ENCODE measurements at places on chromosomes 5 and 9.

DNA sequence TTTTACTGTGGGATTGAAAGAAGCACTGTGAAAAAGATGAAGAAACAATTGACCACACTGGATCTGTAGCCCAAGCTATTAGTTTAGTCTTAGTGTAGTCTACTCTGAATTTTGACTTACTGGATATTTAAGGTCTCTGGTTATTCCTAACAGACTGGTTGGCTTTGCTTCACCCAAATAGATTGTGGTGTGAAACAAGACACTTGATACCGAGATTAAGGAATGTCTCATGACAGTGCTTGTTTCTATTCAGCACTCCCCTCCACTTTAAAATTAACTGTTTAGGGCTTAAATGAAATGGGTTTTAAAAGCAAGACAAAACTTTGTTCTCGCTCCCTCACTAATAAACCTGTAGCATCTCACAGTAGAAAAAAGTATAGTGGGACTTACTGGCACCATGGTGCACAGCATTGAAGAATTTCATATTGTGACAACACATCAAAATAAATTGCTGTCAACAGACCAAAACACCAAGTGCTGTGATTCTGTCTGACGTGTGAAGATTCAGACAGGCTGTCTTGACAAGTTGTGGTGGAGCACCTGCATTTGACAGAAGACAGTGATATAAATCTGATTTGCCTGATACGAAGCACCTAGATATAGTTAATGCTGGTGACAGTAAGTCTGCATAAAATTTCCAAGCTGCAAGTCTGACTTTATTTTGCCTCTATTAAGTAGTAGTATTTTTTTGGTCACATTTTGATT lies 73.1 kb downstream of the PBX3 start:
- no peak for DNase-seq

- no peak for DNase-seq
These were observed 52.4 kb downstream of the RFX3 start for GRCh38 chr9:3473405-3473804.

DNA sequence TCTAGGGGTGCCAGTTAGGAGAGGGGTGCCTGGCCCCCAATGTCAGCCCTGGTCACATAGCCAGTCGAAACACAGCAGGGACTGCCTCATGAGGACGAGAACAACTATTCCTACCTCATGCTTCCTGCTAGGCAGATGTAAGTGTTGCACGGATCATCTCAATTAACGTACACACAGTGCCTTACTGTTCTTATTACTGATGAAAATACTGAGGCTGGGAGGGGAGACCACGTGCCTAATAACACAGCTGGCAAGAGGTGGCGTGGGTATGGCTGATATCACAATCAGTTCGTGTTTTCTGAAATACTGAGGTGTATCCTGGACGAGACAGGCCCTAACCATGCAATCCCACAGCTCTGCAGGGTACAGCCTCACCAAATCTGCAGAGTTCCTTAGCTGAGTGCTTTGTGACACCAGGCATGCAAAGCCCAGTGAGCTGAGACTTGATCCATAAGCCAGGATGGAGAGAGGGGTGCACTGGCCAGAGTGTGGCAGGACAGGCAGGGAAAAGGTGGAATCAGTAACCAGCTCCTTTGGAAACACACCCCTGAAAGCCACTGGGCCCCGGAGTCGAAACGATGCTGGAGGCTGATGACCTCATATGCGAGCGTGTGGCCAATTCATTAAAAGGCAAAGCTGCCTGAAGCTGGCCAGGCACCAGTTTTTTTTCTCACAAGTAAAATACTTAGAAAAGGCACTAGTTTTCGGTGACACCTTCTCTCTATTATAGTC lies 63.9 kb downstream of the PRRT1B start:
- no peak for DNase-seq

- no peak for DNase-seq
These were observed 211.6 kb downstream of the MAPKAP1 start for GRCh38 chr9:125495172-125496119.

GRCh38 chr9:468766-469426 lies 254.2 kb downstream of the DOCK8 start:
- peak; percentile 9 for DNase-seq

DNA sequence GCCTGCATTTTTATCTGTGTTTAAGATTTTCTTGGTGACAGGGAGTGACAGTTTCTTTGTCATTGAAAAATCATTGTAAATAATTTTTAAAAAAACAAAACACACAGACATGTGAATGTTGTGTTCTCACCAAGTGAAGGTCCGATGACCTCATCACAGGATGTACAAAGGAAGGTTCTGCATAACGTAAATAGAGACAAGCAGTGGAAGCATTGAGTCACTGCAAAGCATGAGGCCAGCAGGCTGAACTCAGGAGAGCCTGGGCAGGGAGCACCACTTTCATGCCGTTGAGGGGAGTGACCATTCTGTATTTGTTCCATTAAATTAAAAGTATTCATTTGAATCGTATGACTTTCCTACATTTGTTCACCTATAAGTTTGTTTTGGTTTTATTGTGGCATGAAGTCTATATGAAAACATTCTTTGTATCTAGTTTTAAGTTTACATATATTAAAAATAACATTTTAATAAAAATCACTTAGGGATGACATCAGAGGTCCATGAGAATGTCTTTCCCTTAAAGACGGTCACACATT lies 70.4 kb upstream of the TLE1 start:
- no peak for DNase-seq

GRCh38 chr5:120516805-120517204 lies 52.7 kb downstream of the PRR16 start:
- DNase-seq: no peak

- no peak for DNase-seq
These were observed 49.9 kb upstream of the HSPA9 start for GRCh38 chr5:138625134-138625533.

DNA sequence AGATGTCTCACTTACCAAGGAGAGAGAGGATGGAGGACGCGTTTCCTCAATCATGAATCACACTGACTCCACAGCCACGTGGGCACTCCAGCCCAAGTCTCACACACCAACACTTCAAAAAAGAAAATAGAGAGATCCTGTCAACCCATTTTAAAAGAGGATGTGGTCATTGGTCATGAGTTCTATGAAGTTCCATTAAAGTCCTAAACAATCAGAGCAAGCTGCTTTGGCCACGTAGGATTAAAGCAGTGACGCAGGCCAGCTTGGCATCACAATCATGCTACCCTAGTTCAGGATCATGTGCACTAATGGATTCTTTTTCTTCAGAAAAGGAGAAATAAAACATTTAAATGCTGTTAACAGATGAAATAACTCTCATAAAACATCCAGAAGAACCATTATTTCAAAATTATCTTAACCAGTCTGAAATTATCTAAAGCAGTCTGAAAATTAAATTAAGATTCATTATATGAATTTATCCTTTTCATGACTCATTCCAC lies 108.1 kb downstream of the SEMA5A start:
- DNase-seq: no peak

DNA sequence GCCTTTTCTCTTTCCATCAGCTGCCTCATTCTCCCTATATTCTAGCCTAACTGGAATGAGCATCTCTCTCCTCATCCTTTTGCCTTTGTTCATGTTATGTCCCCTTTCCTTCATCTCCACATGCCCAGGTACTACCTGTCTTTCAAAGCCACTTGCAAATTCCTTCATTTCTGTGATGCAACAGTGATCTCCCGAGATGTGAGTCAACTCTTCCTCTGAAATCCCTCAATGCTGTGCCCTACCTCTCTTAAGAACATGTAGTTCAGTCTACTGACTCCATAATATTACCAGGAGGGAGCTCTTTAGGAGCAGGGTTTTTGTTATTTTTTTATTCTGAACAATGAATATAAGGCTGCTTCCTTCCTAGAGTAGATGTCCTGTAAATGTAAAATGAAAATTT lies 91.6 kb downstream of the ZNF462 start:
- no peak for DNase-seq

DNA sequence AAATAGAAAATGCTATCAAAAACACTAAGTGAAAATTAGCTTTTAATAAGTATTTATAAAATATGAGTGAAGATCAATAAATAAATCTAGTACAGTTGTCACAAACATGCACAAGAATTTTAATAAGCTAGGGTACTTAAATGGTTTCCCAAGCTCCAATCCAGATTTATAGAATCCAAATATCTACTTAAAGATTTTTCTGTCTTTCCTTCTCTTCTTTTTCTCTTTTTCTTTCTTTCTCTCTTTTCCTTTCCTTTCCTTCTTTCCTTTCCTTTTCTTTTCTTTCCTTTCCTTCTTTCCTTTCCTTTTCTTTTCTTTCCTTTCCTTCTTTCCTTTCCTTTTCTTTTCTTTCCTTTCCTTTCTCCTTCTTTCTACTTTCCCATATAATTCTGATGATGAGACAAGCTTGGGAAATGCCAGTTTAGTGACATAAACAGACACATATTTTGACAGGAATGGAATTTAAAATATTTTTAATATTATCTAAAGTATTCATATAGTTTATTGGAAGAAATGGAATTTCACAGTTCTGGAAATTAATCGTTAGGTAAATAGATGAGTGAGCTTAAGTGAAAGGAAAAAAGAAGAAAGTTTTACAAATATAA lies 832.8 kb downstream of the NR2F1-AS1 start:
- DNase-seq: no peak

- no peak for DNase-seq
These were observed 24.2 kb downstream of the PSMB7 start for GRCh38 chr9:124390794-124391658.

DNA sequence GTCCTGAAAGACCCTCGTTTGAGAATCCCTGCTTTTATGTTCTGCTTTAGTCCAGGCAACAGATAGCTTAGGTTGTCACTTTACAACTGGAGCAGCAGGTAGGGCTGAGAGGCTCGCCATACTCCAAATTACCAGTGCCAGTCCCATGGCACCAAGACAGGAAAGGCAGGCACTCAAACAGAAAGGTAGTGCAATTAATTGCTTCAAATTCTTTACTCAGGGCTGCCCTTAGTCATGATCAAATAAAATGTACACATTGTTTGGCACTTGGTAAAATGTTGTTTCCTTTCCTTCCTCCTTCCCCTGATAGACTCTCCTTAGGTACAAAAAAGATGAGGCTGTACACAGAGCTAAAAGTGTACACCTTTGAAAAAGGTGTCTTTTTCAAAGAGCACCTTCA lies 115.8 kb upstream of the CCDC152 start:
- DNase-seq: no peak

DNA sequence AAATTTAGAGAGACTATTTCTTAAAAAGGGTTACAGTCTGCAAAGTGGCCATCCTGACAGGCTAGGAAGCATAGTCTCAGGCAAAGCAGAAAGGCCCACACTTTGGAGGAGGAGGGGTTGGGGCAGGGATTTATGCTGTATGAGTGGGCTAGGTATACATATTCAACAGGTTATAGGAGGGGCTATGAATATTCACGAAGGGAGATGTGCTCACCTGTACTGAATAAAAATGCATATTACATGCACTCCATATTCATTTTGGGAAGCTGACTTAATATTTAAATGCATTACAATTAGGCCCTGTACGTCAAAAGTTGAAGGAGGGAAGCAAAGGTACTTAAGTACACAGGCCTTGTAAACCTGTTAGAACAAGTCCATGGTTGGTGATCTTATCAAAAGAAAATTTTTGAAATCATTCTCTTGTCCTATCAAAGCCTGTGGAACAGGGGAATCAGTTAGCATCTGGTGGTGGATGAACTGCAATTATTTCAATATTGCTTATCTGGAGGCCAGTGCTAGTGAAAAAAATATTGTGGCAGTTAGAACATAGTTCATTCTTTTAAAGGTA lies 1.6 kb downstream of the CENPP start:
- no peak for DNase-seq

GRCh38 chr5:118548761-118549720 lies 439.3 kb downstream of the DTWD2 start:
- no peak for DNase-seq

- DNase-seq: peak; percentile 89
These were observed 4.4 kb upstream of the MLANA start for GRCh38 chr9:5886114-5886939.

GRCh38 chr5:57986761-57987341 lies 473.0 kb downstream of the PLK2 start:
- DNase-seq: no peak

All from activated CD4-positive, alpha-beta T cell treated with anti-CD3 and anti-CD28 coated beads, Interleukin-10, Interleukin-2, amounts not matched to agents 100 ng/mL and 50 ng/mL, durations not matched to agents 16 hours and 8 hours (primary cell).